ENCODE measurements at places on chromosomes 12 and 14. TPM values are rescaled to one million over a fixed set of nuclear protein-coding genes. Genes with fewer than 3 reads are reported as not detected.

DNA sequence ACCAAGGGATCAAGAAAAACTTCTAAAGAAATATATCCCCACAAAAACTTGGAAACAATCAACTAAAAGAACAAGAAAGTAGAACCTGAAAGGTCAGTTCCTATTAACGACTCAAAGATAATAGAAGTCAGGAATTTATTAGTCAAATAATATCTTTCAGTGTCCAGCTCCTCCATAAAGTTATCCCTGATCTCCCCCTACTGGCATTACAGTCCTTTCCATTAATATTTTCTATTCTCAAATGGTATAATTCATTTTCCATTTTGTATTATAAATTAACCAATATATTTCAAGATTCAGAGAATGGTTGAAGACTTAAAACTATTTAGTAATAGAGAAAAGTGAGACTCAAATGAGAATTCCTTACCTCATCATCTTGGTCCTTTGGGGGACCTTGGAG lies 11.6 kb upstream of the SUPT16H start:
- DNase-seq: no peak

- DNase-seq: no peak
Observed at GRCh38 chr12:119704065-119704747, 36.3 kb downstream of the PRKAB1 start.

- DNase-seq: no peak
Observed at GRCh38 chr12:58665375-58665774, 254.9 kb downstream of the LRIG3 start.

GRCh38 chr12:51836041-51836826 lies 12.3 kb downstream of the FIGNL2 start:
- no peak for DNase-seq

- DNase-seq: no peak
Observed at GRCh38 chr12:124399622-124400021, 104.7 kb downstream of the RFLNA start.

- no peak for DNase-seq
Observed at GRCh38 chr12:73731658-73732057, 806.0 kb upstream of the ATXN7L3B start.

The HHIPL1 gene
- polyA plus RNA-seq: 1.5 TPM

The NEMF gene
- polyA plus RNA-seq: 54.5 TPM
